ENCODE measurements at places on chromosomes 2 and 18. TPM values are rescaled to one million over a fixed set of nuclear protein-coding genes. Genes with fewer than 3 reads are reported as not detected.
A peak's percentile ranks its signal among the peaks of the same experiment; 100 is the strongest.

The PPP1R1C gene
- 12.1 TPM for total RNA-seq

- H3K4me1 ChIP-seq: no peaks in the 10 kb centered on the region
- no peak overlapping the region for H3K4me3 ChIP-seq
- H3K27ac ChIP-seq: no peak overlapping the region
- DNase-seq: no peak
Observed at GRCh38 chr2:189050165-189050712, 76.1 kb downstream of the COL3A1 start.

DNA sequence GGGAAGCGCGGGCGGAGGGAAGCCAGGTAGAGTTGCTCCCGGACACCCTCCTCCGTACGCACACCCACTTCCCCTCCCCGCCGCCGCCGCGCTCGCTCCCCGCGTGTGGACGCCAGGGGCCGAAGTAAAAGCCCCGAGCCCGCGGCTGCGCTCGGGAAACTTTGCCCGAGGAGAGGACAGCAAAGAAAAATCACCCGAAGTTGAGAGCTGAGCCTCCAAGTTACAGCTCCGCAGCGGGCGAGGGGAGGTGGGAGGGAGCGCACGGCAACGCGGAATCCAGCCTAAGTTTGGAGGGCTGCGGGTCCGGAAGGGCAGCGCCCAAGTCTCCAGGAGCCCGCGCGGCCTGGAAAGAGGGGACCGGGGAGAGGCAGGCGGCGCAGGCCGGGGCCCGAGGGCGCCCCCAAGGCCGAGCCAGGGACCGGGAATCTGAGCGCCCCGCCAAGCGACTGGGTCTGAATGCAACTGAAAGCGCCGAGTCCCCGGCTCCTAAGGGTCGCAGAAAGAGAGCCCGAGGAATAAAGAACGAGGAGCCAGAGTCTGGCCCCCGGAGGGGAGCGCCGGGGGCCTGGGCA lies 706 bp upstream of the BCL11A start:
- H3K4me3 ChIP-seq: peak overlapping the region; percentile 87
- H3K27me3 ChIP-seq: peaks cover 43% of the 10 kb centered on the region
- no peaks in the 10 kb centered on the region for H3K36me3 ChIP-seq
- peaks cover 3% of the 10 kb centered on the region for H3K4me1 ChIP-seq
- no peak overlapping the region for H3K27ac ChIP-seq
- DNase-seq: peak; percentile 28

- peaks cover 4% of the 10 kb centered on the region for H3K4me1 ChIP-seq
- no peak overlapping the region for H3K27ac ChIP-seq
- DNase-seq: no peak
- no peaks in the 10 kb centered on the region for H3K27me3 ChIP-seq
- no peak overlapping the region for H3K4me3 ChIP-seq
Observed at GRCh38 chr18:22683196-22683676, 249.9 kb upstream of the RBBP8 start.

DNA sequence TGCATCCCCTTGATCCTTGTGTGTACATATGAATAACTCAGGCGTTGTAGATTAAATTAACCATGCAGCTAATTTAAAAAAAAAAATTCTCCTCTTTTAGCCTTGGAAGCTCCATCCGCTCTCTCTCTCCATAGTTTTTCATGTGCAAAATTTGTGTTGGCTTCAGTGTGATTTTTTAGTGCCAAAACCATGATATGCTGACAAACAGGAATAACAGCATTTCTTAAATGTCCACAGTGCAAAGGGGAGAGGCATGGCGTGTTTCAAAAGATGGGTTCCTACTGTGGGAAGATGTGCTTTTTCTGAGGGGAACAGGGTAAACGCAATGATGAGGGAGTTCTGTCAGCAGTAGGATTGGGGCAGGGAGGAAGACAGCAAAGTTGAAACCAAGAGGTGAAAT lies 247.0 kb downstream of the ICOS start:
- no peak overlapping the region for H3K4me3 ChIP-seq
- no peaks in the 10 kb centered on the region for H3K4me1 ChIP-seq
- DNase-seq: no peak
- H3K27ac ChIP-seq: no peak overlapping the region

GRCh38 chr2:26988058-26988860 lies 17.8 kb downstream of the MAPRE3 start:
- H3K36me3 ChIP-seq: no peaks in the 10 kb centered on the region
- no peaks in the 10 kb centered on the region for H3K4me1 ChIP-seq
- no peak overlapping the region for H3K4me3 ChIP-seq
- no peak for DNase-seq

GRCh38 chr18:79480171-79481045 lies 84.7 kb downstream of the NFATC1 start:
- H3K27me3 ChIP-seq: no peaks in the 10 kb centered on the region
- DNase-seq: no peak
- H3K36me3 ChIP-seq: no peaks in the 10 kb centered on the region
- no peaks in the 10 kb centered on the region for H3K4me1 ChIP-seq
- no peak overlapping the region for H3K4me3 ChIP-seq
- no peak overlapping the region for H3K27ac ChIP-seq

GRCh38 chr2:143717536-143718168 lies 588.4 kb downstream of the ARHGAP15 start:
- H3K27ac ChIP-seq: no peak overlapping the region
- H3K4me1 ChIP-seq: no peaks in the 10 kb centered on the region
- H3K27me3 ChIP-seq: no peaks in the 10 kb centered on the region
- DNase-seq: peak; percentile 47
- no peaks in the 10 kb centered on the region for H3K36me3 ChIP-seq

Measured in cardiac muscle cell (in vitro differentiated cells and primary cell).